ENCODE measurements at places on chromosomes 13 and 19. TPM values are rescaled to one million over a fixed set of nuclear protein-coding genes. Genes with fewer than 3 reads are reported as not detected.

The ZNF229 gene
- polyA plus RNA-seq: not detected

GRCh38 chr13:30748717-30749116 is 13.4 kb downstream of the ALOX5AP start:
- DNase-seq: no peak

The ZNF416 gene
- 4.1 TPM for polyA plus RNA-seq

DNA sequence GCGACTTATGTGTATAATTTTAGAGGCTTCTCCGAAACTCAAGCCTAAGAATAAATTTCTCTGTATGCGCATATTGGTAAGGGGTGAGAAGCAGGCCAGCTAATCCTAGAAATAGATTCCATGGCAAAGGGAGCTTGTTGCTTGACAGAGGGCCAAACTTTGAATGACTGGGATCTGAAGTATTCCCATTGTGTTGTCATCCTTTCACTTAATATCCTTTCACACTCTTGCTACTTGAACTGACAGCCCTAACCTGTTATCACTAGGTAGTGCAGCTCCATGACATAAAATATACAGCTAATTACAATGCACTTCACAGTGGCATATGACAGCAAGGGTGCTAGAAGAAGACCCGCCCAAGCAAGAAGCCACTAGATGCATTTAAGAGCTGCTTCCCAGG is 309.8 kb downstream of the OXGR1 start:
- no peak for DNase-seq

GRCh38 chr13:73040484-73040883 is 18.3 kb upstream of the KLF5 start:
- DNase-seq: no peak

The SLC5A5 gene
- 1.4 TPM for polyA plus RNA-seq
